Tibial nerve (tissue), 4 donors: ENCODE measurements at places on chromosomes 4 and X. TPM values are rescaled to one million over a fixed set of nuclear protein-coding genes. Genes with fewer than 3 reads are reported as not detected.

The CPZ gene
- total RNA-seq, result 1.6 TPM

The GABRG1 gene
- 2.1 TPM for total RNA-seq

The MUC7 gene
- total RNA-seq, result not detected

GRCh38 chrX:53028678-53029077 lies 19.9 kb upstream of the GPR173 start:
- DNase-seq, result no peak

DNA sequence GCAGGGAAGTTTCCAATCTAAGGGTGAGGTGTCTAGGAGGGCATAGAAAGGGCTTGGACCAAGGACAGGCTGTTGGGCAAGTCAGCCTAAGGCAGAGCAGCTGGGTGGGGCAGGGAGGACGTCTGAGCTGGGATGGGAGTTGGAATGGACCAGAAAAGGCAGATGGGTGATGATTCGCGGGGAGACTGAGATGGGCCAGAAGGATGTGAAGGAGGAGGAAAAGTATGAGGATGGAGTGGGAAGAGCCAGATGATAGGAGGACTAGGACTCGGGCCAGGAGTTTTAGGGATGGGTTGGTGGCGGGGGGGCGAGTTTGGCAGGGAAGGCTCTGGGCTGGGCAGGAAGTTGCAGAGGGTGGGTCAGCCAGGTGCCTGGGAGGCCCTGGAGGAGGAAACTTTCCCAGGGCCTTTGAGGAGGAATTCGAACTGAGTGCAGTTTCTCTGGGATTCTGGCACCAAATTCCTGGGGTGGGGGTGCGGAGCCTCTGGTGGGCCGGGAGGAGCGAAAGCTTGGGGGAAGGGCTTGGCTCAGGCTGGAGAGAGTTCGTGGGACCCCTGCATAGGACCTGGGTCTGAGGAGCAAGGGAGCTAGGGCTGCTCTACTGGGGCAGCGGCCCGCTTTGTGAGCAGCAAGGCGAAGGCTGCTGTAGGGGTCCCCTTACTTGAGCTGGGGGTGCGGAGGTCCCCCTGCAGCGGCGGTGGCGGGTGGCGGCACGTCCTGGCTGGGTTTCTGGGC lies 8.7 kb upstream of the TIMP1 start:
- peak; percentile 43 for DNase-seq

The ITM2A gene
- 42.9 TPM for total RNA-seq
